Fibroblast of upper back skin (primary cell): ENCODE measurements at places on chromosomes 16 and 17.

GRCh38 chr16:22352723-22353122, 21.7 kb downstream of the CDR2 start:
- DNase-seq, result no peak

- DNase-seq, result peak; percentile 81
Observed at GRCh38 chr17:77409282-77410161, 268.8 kb downstream of the SEC14L1 start.

DNA sequence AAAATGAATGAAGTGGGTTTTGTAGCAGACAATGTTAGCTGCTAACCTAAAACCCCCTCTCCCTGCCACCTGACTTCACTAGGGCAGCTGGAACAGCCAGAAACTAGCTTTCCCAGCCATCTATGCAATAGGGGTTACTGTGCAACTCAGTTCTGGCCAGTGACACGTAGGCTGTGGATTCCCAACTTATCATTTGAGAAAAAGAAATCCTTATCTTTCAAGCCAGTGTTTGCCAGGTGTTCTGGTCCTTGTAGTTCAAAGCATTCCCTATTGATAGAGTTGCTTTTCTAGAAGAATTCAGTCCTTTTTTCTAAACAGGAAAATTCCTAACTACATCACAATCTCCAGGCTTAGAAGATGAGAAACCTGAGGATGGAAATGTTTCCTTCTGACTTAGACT, 144.5 kb upstream of the ELAC2 start:
- no peak for DNase-seq

- no peak for DNase-seq
Observed at GRCh38 chr17:27471321-27472269, 15.3 kb downstream of the KSR1 start.

DNA sequence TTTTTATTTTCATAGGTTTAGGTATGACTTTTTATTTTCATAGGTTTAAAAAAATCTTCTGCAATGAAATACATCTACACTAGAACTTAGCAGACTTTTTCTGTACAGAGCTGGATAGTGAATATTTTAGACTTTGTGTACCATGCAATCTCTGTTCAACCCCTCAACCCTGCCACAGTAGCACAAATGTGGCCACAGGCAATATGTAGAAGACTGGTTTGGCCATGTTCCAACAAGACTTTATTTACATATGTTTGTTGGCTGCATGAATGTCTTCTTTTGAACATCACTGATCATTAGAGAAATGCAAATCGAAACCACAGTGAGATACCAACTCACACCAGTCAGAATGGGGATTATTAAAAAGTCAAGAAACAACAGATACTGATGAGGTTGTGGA, 229.2 kb downstream of the SHISA9 start:
- DNase-seq, result no peak

GRCh38 chr16:85503679-85504231, 109.4 kb upstream of the GSE1 start:
- no peak for DNase-seq

DNA sequence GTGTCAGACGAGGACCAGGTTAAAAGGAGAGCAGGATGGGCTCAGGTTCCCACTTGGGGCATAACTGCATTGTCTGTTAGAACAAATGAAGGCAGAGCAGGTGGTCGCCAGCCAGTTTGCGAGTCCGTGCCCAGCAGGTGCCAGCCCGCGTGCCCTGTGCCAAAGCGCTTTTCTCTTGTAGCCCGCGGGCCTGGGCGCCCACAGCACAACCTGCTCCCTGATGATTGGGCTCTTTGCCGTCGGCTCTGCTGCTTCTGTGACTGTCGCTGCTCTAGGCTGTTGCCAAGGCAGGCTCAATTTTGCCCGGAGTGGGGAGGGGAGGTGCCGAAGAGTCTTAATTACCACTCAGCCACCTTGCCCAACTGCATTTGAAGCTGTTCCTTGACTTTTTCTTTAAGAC, 21.1 kb downstream of the KNOP1 start:
- DNase-seq, result no peak

DNA sequence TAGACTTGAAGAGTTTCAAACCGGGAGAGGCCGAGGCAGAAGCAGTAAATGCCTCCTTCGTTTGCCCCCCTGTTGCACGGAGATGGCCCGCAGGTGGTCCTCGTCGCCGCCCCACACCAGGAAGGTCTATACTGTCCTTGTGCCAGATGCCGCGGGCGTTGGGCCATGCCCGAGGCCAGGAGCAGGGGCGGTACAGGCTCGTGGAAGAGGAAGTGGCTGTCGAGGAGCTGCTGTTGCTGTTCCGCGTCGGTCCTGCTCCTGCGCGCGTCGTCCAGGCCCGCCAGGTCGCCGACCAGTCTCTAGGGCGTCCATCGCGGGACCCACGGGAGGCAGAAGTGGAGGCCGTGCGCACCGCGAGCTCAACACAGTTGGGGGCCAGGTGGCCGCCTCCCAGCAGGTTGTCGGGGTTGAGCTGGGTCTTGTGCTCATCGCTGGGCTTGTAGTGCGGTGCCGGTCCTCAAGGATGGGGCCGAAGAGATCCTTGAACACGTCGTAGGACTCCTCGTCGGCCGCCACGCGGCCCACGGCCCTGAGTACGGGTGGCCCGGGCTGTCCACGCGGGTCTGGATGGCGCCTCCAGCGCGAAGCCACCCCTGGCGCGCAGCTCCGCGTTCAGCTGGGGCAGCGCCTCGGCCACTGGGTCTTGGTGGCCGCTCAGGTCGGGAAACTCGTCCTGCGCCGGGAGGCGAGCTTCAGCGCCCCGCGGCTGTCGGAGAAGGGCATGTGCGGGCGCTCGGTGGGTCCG, 13.1 kb upstream of the C16orf87 start:
- DNase-seq, result no peak

GRCh38 chr16:23905027-23905426, 69.2 kb downstream of the PRKCB start:
- DNase-seq, result peak; percentile 12

DNA sequence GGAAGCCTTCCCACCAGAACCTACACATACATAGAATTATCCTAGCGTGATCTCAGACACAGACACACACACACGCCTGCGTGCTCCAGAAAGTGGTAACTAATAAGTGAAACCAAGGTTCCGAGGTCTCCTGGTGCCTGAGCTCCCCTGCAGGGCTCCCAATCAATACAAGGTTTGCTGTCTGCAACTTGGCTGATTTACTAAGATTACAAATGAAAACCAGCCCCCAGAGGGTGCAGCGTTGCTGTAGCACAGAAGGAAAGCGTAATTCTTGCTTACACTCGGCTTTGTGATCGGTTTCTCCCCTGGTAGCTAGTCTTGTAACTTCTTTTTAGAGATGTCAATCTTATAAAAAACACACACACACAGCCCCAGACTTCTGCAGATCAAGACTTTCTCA, 334.1 kb upstream of the XYLT1 start:
- DNase-seq, result peak; percentile 86

- DNase-seq, result peak; percentile 59
Observed at GRCh38 chr17:27879987-27880608, 13.1 kb downstream of the LYRM9 start.

DNA sequence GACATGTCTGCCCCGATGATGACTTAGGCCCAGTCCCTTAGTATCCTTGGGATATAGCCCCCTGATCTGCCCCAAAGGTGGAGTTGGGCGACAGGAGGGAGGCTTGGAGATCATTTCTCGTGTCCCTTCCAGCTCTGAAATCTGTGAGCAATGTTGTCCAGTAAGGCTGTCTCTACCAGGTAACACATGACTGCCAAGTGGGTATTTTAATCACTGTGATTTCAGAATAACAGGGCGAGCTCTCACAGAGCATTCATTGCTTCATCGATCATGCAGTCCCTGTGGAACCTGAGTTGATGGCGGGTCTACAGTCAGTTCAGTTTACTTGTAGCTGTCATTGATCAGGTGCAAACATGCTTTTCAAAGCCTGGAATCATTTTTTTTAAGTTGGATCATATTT, 39.2 kb downstream of the KSR1 start:
- DNase-seq, result no peak

- no peak for DNase-seq
Observed at GRCh38 chr16:9741776-9742175, 440.5 kb downstream of the GRIN2A start.

- peak; percentile 22 for DNase-seq
Observed at GRCh38 chr16:60788631-60789030, 1247.6 kb downstream of the CDH8 start.

DNA sequence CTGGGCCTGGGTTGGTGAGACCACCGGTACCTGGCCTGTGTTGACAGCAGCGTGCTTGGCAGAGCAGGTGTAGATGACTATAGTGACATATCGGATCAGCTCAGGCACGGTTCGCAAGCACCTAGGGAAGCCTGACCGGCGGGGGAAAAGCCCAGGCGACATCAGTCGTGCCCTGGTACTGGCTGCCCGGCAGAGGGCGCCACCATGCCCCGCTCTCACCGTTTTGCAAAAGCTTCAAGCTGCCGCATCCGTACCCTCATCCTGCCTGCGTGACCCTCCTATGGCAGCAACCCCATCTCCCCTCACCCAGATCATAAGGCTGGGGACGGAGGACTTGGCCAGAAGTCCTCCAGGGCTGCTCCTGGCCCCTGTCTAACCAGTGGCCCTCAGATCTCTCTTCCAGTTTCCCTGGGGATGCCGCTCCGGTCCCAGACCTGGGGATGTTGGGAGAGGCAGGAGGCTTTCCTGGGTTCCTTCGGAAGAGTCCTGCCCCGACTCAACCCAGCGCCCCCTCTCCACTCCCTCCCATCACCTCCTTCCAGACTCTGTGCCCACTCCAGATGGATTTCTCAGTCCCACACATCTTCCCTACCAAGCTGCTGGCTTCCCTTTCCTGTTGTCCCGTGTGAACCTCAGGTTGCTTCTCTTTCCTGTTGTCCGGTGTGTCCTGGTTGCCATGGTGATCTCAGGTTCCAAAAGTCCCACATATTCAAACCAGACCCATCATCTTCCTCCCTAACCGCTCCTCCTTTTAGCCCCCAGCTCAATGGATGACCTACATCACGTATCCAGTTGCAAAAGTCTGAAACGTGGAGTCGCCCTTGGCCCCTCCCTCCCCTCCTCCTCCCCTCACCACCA, 13.7 kb downstream of the ALOX12B start:
- peak; percentile 28 for DNase-seq

GRCh38 chr17:78384479-78385175, 6.2 kb downstream of the PGS1 start:
- no peak for DNase-seq

DNA sequence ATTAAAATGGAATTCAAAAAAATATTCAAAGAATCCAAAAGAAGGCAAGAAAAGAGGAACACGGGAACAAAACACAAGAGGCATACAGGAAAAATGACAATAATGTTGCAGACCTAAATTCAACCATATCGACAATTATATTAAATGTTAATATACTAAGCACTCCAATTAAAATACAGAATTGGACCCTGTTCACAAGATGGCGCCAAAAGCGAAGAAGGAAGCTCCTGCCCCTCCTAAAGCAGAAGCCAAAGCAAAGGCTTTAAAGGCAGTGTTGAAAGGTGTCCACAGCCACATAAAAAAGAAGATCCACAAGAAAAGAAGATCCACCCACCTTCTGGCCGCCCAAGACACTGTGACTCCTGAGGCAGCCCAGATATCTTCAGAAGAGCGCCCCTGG, 6.3 kb upstream of the XAF1 start:
- DNase-seq, result peak; percentile 47

DNA sequence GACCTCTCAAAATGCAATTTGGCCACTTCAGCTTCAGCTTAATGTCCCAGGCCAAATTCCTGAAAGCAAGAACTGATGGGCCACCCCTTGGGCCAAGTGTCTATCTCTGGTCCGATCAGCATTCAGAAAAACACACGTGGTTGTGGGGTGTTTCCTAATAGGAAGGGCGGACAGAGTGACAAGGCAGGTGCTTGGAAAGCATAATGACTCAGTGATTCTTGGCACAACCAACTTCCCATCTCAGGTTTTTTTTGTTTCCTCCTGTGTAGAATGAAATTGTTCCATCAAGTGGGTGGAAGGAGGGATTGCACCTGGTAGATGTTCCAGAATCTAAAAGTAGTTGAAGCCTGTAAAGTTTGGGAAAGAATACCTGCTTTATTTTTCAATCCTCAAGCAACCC, 155.6 kb downstream of the HS3ST2 start:
- no peak for DNase-seq

- no peak for DNase-seq
Observed at GRCh38 chr17:78255953-78256706, 24.7 kb downstream of the TMEM235 start.

- peak; percentile 65 for DNase-seq
Observed at GRCh38 chr16:21162661-21163151, 4.2 kb downstream of the LDAF1 start.

- DNase-seq, result no peak
Observed at GRCh38 chr17:50281739-50282401, 7.6 kb downstream of the TMEM92 start.

DNA sequence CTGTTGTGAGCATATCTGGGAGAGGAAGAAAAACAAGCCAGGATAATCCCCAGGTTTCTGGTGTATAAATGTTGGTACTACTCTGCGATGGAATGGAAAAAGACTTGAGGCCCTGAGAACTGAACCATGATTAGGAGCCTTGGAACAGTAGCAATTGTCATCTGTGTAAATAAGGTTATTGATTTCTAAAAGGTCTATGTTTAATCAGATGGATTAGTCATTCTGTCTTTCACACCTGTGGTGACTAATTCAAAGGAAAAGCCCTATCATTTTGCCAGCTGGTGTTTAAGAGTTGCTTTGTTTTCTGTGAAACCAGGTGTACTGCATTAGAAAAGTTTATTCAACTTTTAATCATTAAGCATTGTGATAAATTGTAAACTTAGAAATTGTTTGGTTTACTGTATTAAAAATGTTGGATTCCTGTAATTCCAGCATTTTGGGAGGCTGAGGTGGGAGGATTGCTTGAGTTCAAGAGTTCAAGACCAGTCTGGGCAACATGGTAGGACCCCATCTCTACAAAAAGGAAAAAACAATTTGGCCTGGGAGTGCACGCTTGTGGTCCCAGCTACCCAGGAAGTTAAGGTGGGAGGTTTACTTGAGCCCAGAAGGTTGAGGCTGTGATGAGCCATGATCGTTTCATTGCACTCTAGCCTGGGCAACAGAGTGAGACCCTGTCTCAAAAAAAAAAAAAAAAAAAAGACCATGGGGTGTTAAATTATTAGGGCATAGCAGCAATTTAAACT, 29.0 kb upstream of the KPNB1 start:
- DNase-seq, result no peak

- no peak for DNase-seq
Observed at GRCh38 chr16:69313469-69313868, 2.3 kb downstream of the VPS4A start.

DNA sequence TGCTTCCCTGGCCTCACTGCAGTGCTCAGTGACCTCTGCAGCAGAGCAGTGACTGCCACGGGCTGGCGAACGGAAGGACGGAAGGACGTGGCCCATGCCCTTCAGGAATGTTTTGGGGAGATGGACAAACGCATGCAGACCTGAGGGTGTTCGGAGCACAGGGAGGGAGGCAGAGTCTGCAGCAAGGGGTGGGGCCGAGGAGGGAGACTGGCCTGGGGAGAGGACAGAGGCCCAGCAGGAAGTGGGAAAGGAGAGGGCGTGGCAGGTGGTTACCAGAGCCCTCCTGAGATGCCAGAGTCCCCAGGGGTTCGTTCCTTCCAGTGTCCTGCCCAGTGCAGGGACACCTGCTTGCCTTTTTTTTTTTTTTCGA, 21.9 kb downstream of the ADORA2B start:
- no peak for DNase-seq

DNA sequence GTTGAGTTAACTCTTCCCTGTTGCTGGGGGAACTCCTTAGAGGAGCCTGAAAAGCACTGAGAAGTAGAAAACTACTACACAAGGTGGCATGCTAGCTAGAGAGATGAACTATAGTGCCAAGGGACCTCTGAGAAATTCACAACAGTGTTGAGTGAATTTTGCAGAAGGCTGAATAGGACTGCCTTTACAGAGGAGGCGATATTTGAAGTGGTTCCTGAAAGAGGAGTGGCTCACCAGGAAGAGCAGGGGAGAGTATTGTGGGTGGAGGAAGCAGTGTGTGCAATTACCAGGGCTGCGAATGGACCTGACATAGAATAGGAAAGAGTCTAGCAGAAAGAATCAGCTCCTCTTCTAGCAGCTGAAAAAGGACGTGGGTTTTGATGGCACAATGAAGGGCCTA, 66.4 kb downstream of the CDK5R1 start:
- no peak for DNase-seq
